ENCODE measurements at places on chromosomes 7 and 10.

GRCh38 chr7:103569621-103570305 is 123.8 kb upstream of the SLC26A5 start:
- no peak for DNase-seq

GRCh38 chr10:52768001-52768532 is 4.5 kb downstream of the MBL2 start:
- DNase-seq = no peak

DNA sequence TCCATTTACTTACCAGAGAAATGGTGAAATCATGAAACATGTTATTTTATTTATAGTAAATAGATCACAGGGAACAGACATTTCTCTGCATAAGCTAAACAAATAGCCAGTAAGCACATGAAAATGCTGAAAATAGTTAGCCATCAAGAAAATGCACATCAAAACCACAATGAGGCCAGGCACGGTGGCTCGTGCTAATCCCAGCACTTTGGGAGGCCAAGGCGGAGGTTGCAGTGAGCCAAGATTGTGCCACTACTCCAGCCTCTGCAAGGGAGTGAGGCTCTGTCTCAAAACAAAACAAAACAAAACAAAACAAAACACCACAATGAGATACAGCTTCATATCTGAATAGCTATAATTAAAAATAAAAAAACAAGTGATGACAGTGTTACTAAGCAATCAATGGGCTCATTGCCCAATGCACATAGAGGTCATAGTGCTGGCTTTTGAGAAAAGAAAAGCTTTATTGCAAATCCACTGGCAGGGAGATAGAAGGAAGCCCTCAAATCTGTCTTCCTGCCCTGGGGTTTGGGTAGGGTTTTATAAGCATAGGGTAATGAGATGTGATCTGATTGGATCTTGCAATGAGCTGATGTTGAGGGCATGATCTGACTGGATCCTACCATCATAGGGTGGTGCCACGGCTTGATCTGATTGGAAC is 16.2 kb downstream of the CSTF2T start:
- no peak for DNase-seq

DNA sequence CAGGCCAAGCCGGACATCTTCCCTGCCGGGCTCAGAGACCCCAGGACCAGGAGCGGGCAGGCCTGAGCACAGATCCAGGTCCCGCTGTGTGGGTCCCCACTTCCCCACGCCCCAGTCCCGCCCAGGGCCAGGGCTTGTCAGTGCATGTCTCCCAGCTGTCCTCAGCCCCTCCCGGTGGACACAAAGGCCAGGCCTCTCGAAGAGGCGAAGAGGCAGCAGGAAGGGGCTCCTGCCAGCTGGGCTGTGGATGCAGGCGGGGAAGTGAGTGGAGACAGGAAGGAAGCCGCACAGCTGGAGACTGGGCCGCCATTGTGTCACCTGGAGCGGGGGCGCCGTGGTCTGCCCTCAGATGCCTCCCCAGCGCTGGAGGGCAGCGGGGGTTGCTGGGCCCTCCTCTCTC is 4.8 kb downstream of the GRIFIN start:
- DNase-seq = peak; percentile 70

- DNase-seq = no peak
Observed at GRCh38 chr7:4730971-4731370, 44.5 kb upstream of the AP5Z1 start.

DNA sequence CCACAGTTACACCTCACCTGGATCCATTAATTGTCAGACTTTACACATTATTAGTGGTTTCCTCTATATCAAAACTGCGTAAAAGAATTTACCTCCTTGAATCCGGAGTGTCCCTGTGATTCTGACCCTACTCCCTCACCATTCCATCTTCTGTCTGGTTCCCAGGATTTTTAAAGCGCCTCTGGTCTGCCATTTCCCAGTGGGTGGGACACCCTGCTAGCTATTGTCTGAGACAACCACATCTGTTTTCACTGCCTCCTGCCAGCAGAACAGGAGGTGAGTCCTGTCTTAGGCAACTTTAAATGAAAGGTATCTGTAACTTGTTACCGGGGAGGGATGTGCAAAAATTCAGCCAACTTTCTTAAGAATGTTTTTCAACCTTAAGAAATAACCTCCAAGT is 2.3 kb downstream of the MACROH2A2 start:
- no peak for DNase-seq

DNA sequence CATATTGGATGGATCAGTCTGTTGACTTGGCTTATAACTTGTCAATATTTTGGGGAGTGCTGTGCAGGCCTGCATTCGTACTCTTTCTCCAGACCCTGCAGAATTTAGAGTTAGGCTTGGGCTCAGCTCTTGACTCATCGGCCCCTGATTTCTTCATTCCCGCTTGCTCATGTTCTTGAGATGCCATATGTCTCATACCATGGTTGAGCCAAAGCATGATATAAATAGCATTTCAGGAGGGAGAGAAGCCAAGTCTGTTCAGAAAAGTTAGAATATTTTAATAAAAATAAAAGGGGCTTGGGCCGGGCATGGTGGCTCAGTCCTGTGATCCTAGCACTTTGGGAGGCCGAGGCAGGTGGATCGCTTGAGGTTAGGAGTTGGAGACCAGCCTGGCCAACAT is 898.1 kb downstream of the TYW1 start:
- DNase-seq = no peak

GRCh38 chr7:46440186-46440585 is 519.1 kb upstream of the IGFBP3 start:
- no peak for DNase-seq

DNA sequence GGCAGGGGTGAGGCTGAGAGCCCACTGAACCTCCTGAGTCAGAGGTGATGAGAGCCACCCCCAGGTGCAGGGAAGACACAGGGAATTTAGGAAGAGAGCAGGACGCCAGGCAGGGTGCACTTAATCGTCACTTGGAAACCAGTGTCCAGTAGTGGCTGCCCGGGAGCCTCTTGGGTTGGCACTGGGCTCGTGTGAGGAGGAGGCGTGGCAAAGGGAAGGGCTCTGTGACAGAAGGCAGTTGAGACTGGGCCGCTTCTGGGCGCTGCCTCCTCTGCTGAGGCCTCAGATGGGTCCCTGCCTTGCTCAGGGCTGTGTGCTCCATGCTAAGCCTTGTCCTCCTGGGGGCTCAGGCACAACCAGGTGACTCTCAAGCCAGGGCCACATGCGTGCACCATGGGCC is 13.3 kb downstream of the RET start:
- no peak for DNase-seq

- no peak for DNase-seq
Observed at GRCh38 chr7:112084520-112084971, 121.7 kb downstream of the DOCK4 start.

GRCh38 chr10:130773941-130774340 is 537.6 kb downstream of the TCERG1L start:
- no peak for DNase-seq

GRCh38 chr7:73830681-73831583 is at the start of gene CLDN4:
Gene CLDN4, plus strand, starts transcription at chr7:73830996. Its CDS starts 206 bp downstream, at chr7:73831202.
- DNase-seq = peak; percentile 74

GRCh38 chr7:36958111-36958733 is 233.9 kb upstream of the AOAH start:
- DNase-seq = no peak

DNA sequence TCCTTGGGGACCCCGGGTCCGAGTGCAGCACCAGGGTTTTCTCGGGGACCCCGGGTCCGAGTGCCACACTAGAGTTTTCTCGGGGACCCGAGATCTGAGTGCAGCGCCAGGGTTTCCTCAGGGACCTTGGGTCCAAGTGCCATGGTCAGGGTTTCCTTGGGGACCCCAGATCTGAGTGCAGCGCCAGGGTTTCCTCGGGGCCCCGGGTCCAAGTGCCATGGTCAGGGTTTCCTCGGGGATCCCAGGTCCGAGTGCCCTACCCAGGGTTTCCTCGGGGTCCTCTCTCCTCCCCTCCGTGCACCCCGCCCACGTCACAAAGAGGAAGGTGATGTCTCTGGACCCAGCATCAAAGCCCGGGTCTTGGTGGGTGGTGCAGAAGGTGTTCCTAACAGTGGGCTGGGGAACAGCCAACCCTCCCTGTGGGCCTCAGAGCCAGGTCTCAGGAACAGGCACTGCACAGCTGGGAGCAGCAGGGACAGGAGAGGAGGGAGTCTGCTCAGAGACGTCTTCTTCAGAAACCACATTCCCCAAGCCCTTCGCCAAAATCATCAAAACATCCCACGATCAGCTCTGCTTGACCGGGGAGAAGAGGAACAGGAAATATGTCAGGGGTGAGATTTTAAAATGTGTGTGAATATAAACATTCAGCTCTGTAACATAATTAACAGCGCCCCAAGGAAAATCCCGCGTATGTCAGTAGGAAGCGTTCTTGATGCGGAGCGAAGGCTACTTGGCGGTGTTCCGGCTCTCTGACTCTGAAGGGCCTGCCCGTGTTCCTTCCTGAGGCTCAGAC is 540.7 kb downstream of the DNAJB6 start:
- no peak for DNase-seq

DNA sequence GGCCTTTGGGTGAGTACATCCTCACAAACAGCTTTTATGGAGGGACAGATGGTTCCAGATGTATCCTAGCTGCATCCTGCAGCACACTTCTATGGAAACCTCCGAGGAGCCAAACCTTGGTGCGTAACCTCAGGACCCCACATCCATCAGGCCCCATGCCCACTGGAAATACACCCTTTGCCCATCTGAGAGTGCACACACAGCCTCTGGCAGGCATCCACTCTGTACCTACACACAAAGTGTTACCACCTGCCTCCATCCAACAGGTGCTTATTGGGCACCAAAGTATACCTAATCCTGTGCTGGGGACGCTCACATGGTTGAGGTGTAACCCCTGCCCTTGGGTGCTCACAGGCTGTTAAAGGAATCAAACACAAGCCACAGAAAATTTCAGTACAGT is 117.9 kb downstream of the ADCY1 start:
- DNase-seq = no peak

Measured in NCI-H1092 (cell line).